ENCODE measurements at places on chromosomes 16 and 17. TPM values are rescaled to one million over a fixed set of nuclear protein-coding genes. Genes with fewer than 3 reads are reported as not detected.

- no peak for DNase-seq
Observed at GRCh38 chr17:61323003-61323908, 76.4 kb upstream of the TBX2 start.

DNA sequence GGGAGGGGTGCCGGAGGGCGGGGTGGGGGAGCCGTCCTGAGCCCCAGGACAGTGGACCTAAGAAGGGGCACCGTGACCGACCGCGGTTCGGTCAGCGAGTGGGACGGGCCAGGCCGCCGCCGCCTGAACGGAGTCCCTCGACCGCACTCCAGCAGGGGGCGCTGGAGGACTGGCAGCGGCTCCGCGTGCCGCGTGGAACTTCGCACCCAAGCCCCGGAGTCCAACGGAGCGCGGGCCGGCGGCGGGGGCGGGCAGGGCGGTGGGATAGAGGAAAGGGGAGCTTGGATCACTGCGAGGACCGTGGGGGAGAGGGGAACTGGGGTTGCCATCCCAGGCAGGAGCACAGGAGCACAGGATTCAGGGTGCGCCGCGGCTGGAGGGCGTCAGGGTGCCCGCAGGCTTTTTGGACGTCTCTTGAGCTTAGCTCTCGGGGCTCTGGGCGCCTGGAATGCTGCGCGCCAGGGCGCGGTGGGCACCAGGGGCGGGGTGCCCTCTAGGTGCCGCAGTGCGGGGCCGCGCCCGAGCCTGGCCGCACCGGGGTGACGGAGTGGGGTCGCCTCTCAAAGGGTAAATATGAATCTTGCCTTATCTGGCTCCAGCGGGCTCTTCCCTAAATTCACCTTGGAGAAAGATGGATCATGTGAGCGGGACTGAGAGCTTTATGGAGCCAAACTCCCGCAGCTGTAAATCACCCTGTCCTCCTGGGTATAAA, 379 bp upstream of the OTOP2 start:
- DNase-seq = peak; percentile 84

- no peak for DNase-seq
Observed at GRCh38 chr17:36939802-36940312, 2.6 kb downstream of the LHX1 start.

DNA sequence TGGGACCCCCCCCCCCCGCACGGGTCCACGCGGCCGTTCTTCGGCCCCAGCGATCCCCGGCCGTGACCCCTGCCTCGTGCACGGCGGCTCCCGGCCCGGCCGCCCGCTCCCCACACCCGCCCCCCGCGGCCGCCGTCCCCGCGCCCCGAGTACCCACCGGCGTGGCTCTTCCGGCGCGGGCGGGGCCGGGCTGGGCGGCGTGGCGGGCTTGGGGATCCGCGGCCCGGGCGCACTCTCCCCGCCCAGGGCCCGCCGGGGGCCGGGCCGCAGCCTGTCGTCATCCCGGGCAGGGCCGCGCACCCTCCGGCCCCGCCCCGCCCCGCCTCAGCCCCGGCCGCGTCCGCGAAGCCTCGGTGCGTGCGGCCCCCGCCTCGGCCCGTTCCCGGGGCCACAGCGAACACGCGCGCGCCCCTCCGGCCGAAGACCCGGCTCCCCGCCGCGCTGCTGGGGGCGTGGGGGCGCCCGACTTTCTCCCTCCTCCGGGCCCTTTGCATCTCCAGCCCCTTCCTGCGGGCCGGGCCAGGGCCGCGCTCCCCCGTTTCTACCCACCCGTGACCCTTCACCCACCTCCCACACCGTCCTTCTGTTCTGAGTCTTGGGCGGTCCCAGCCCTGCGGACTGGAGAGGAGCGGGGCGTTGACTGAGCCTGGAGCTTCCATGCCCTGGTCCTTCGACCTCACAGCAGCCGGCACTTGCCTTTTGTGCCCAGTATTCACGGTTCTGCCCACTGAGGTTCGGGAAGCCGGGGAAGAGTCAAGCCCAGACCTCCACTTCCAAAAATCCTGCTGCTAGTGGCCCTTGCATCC, 840 bp downstream of the MYO1C start:
- DNase-seq = peak; percentile 86

The KRTAP9-8 gene
- total RNA-seq = not detected

DNA sequence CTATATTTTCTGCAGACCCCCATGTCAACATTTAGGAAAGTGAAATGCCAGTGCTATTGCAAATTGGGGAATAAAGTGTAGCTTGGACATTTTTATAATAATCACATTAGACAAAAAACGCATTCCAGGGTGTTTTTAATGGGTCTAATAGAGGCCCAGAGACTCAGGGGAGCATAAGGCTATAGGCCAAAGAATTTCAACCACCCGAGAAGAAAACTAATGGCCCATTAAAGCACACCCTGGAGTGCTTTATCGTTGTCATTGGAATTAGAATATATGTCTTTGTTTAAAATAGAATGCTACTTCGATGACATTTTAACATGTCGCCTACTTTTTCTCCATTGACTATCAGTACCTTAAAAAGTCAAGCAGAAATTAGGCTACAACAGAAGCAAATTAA, 414.1 kb upstream of the CDH8 start:
- no peak for DNase-seq

- DNase-seq = no peak
Observed at GRCh38 chr17:65660947-65661346, 99.5 kb upstream of the AXIN2 start.

DNA sequence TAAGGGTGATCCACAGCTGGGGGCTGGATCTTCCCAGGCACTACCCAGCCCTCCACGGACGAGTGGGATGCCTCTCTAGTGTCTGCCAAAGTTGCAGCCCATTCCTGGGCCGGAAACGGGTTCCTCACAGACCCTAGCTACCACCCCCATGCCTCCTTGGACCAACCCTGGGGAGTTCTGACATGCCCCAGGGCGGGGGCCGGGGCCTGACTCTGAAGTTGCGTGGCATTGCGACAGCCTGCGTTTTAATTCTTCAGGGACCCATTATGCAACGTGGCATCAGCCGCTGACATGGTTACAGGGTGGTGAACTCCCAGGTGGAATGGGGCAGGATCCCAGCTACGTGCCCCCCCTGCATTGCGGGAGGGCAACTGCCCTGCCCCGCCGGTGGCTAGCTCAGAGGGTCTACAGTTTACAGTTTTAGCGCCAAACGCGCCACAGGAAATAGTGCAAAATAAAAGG, 2.7 kb downstream of the CBX4 start:
- no peak for DNase-seq

DNA sequence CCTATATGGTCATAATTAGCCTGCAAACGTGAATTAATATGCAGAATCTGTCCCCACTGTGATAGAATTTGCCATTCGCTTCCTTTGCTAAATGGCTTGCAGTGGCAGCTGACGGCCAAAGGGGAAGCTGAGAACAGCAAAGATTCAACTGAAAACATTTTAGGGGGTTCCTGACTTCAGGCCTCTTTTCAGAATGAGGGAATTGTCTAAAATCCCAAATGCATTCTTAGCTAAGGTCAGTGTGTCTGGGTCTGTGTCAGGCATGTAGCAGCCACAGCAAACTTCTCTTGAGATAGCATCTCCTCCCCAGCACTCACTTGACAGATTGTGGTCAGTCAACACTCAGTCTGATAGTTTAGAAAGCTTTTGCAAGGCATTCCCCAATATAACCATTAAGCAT, 701.1 kb downstream of the WWOX start:
- no peak for DNase-seq

The KRT16 gene
- not detected for total RNA-seq
